ENCODE measurements at places on chromosomes 5 and 9.
A peak's percentile ranks its signal among the peaks of the same experiment; 100 is the strongest.

GRCh38 chr5:154840435-154841272, 9.7 kb downstream of the FAXDC2 start:
- no peak for DNase-seq

DNA sequence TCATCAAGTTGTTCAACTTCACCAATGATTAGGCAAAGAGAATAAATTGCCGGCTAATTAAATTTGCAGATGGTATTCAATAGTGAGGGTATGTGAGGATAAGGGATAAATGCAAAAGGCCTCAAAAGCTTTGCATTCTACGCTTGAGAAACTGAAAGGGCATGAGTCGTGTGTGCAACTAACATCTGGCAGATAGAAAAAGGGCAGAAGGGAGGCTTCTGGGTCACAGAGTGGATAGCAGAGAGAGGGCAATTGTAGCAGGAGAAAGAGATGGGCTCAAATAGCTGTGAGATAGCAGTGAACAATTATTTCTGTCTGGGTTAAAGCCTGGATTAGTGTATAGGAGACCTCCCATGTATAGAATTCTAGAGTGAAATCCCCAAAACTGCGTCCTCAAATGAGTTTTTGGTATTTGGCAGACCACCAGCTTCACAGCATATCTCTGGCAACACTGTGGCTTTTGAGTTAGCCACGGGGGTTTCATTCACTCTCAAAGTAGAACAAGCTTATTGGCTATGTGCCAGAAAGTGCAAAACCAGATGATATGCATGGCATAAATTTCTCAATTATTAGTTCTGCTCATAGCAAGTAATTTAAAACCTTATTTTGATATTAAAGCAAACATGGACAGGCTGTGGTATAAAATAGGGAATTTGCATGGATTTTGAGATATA, 586.3 kb downstream of the BRINP1 start:
- no peak for DNase-seq

- DNase-seq = no peak
Measured at GRCh38 chr9:86605303-86605702, 251.1 kb upstream of the TUT7 start.

DNA sequence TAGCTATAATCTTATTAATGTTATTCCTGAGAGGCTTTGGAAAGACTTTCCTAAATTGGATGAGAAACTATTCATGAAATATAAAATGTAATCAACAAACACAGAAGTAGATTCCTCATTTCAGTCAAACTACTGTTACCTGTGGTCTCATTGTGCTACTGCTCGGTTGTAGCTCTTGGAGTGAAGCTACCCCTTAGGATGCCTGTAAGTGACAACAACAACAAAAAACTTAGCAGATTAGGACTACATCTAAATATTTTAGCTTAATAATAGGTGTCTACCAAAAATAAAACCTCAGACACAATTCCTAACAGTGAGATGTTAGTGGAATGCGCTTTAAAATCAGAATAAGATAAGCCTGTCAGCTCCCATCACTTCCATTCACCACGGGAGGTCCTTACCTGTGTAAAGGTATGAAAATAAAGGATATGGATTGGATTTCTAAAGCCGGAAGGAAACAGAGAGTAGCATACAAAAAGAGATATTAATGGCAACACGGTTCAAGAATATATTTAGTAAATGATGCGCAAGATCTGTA, 369.2 kb downstream of the OSTF1 start:
- no peak for DNase-seq

- DNase-seq = no peak
Measured at GRCh38 chr5:10218658-10219057, 31.0 kb downstream of the ATPSCKMT start.

GRCh38 chr5:166679331-166679730, 1612.1 kb upstream of the WWC1 start:
- no peak for DNase-seq

DNA sequence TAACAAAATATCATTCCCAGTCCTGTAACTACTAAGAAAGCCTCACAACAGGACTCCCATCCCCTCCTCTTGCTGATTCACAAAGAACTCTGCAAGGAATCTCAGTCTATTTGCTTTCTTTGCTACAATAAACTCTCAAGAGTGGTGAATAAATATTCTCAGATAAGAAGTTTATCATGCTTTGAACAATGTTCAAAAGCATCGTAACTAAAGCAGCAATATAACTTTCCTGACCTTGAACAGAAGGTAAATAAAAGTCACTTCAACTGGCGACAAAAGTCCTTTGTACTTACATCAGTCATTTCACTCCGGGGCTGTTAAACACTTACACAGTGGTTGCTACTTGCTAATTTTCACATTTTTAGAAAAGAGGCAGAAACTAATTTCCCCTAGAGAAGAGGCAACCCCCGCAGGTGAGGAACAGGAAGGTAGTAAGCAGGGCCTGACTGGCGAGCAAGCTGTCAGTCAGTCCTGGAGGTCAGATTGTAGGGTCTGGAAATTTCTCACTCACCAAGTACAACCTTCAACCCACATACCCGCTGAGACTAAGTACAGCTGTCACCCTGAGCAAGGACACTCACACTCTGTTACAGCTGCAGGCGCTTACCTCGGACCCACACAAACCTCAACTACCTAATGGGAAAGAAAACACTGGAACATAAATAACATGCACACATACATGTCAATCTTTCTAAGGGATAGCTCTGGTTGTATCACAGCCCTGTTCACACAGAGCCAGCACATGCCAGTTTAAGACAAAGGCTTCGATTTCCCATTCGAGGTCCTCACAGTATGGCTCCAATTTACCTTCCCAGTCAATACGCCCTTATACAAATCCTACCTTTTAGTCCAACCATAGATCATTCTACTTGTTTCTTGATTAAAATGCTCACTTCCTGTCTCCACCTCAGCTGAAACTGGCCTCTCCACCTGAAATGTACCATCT, 104.6 kb upstream of the RETREG1 start:
- DNase-seq = no peak

GRCh38 chr5:170039830-170040229, 59.5 kb upstream of the INSYN2B start:
- DNase-seq = no peak

DNA sequence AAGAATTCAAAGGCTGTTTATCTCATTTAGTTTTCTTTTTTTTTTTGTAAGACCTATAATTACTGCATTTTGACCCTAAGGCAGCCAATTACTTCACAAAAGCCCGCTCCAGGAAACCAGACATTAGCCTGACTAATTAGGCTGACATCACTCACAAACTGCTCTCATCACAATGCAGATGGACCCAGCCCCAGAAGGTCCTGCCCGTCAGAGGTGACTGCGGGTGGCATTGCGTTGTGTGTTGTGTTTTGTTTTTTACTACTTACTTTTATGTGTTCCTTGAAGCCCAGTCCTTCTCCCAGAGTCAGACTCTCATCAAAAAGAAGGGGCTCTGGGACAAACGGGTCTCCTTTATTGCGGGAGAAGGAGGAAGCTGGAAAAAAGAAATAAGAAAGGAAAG, 172.2 kb downstream of the HSD17B3 start:
- DNase-seq = no peak

DNA sequence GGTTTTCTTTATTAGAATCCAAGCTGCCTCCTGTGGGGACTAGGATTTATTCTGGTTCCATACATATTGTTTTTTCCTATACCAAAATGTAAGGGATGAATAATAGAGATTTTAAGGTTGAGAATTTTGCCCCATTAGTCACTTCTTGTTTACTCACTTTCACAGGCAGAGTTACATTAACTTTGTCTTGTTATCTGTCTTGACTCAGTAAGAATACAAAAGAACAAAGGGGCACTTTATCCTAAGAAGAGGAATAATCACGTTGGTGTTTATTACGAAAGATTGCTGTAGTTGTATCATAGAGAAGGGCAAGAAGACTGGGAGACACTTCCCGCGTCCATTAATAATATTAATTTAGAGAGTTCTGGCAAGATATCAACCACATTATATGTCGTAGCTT, 599.7 kb upstream of the FTMT start:
- DNase-seq = no peak

DNA sequence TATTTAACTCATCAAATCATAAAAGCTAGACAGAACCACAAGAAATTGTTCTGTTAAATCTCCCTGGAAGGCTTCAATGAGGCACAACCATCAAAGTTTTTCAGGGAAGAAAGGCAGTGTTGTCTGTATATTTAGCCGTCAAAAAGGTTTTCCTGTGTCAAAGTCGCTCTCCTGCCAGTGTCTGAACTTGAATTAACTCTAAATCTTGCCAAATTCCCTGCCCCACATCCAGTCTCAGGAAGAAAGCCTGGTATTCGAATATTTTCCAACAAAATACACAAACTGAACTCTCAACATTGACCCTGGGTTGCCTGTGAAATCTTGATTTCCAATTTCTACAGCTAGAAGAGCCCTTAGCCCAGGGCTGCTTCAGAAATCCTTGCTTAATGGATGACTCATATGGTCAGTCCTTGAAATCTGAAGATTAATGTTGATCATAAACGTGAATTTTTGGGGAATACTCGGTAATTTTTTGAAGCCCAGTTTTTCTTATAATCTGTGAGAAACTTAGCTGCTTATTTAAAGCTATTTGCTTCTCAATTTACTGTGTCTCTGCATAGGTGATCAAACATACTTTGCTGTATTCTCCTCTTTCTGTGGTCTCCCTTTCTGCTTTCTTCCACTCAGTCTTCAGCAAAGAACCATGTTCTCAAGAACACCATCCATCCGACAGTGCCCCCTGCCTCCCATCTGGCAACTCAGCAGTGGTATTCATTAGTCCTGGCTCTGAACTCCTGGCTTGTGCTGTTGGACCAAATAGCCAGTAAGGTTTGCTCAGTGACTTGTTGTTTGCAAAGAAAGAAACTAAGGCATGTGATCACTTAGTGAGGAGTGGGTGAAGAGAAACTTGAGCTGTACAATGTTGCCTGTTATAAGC, 58.9 kb downstream of the NREP start:
- no peak for DNase-seq

DNA sequence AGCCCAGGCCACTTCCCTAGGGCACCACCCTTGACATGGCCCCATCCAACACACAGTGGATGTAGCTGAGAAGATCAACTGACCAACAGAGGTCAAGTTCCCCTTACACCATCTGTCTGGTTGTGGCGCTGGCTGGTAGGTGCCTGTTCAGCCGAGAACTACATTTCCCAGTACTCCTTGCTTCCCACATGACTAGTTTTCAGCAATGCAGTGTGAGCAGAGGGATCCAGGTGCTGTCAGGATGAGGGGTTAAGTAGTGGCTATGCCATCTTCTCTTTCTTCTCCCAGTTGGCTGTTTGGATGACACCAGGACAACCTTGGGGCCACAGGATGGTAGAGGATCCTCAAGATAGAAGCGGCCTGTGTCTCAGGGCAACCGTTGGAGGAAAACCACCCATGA, 48.6 kb upstream of the SH3PXD2B start:
- DNase-seq = no peak

GRCh38 chr9:124110307-124110915, 98.8 kb downstream of the LHX2 start:
- no peak for DNase-seq

DNA sequence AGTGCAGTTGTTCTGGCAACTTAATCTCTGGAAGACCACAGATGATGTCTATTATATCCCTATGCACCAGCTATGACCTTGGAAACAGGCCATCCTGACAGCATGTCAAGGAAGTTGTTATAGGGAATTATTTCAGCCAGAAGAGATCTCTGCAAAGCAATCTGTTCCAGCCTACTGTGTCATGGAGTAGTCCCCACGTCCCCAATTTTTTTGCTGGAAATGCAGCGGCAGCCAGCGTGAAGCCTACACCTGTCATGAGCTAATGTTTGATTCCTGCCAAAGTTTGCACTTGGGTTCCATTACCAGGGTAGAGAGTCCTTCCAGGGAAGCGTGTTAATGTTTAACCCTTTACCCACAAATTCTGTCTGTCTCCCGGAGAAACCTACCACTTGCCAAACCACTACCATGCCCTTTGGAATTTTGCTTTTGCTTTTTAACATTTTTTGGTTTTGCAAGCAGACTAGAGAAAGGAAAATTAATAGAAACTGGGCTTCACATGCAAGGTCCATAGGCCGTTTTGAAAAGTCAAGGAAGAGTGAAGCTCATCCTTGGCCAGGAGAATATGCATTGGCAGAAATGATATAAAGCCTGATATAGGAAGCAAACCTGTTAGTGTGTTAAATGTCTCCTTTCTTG, 174.9 kb upstream of the SPRY4 start:
- no peak for DNase-seq

DNA sequence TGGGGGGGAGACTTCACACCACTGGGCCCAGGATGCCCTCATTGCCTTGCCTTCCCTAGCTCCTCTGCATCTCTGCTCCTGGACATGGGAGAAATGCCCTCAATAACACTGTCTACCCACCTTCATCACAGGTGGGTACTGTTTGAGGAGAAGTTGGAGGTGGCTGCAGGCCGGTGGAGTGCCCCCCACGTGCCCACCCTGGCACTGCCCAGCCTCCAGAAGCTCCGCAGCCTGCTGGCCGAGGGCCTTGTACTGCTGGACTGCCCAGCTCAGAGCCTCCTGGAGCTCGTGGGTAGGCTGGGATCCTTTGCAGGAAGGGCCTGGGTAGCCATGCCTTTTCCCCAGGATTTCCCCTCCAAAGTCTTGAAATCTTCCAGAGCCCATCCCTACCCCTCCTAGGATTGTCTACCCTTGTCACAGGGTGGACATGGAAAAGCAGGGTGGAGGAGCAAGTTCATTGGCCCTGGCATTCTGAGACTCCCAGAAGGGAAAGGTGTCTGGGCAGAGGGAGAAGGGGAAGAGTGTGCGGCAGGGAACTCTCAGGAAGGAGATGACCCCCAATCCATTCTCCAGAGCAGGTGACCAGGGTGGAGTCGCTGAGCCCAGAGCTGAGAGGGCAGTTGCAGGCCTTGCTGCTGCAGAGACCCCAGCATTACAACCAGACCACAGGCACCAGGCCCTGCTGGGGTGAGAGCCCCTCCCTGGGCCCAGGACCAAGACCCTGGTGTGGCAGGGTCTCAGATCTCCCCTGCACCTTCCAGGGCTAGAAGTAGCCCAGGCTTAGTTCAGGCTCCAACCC, 886 bp downstream of the SLC4A9 start:
- no peak for DNase-seq

- DNase-seq = no peak
Measured at GRCh38 chr9:85443190-85443598, 298.6 kb downstream of the AGTPBP1 start.

GRCh38 chr9:115524453-115525059, 406.6 kb upstream of the TNC start:
- DNase-seq = no peak

GRCh38 chr9:107973451-107973850, 483.9 kb upstream of the KLF4 start:
- DNase-seq = no peak

GRCh38 chr5:149298842-149299404, 27.3 kb downstream of the AFAP1L1 start:
- DNase-seq = no peak

GRCh38 chr9:114291064-114291474, 31.8 kb upstream of the ORM1 start:
- peak; percentile 36 for DNase-seq

- DNase-seq = no peak
Measured at GRCh38 chr9:69171049-69171448, 3.0 kb upstream of the TJP2 start.

DNA sequence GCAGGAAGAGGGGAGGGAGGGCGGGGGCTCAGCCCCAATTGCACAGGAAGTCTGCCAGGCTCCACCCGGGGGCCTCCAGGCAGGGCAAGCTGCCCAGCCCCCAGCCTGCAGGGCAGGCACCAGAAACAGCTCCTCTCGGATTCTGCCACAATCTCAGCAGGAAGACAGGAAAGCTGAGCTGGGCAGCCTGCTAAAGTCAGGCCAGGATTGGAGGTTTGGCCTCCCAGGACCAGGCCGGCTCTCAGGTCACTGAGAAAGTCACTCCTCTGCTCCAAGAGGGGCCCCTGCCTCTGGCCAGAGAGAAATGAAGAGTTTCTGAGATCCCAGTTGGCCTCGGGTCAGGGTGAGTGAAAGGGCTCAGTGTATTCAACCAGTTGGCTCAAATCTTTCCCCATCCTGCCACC, 54.6 kb upstream of the STXBP1 start:
- no peak for DNase-seq

- DNase-seq = no peak
Measured at GRCh38 chr5:88889189-88890069, 6.4 kb upstream of the MEF2C start.
